ENCODE measurements at places on chromosomes 13 and 19. TPM values are rescaled to one million over a fixed set of nuclear protein-coding genes. Genes with fewer than 3 reads are reported as not detected.

Gene COMMD6
- total RNA-seq: 108 TPM

Gene PDX1
- not detected for total RNA-seq

DNA sequence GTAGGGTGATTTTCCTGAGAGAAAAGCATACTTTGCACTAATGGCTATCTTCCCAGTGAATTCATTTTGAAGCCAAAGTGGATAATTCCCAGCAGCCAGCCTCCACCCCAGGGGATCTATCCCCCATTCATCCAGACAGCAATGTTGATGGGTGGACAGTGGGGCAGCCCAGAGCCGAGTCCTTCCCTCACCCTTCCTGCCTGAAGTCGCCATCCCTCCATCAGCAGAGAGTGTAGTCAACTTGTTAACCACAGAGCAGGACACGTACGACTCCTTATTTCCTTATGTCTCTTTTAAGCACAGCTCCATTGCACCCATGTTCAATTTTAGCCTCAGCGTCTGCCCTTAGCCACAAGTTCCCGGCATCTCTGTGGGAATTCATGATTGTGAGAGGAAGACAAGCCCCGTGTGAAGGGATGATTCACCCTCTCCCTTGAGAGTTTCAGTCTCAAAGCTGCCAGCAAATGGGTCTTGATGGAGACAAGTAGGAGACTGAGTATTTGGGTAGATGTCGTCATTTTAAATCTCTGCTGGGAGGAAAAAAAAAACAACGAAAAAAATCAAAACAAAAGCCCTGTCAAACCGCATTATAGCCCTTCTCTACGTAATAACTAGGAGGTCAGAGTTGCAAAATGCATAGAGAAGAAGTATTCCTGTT lies 58.3 kb upstream of the MEDAG start:
- peaks cover 9% of the 10 kb centered on the region for H3K4me1 ChIP-seq
- H3K4me3 ChIP-seq: no peak overlapping the region
- DNase-seq: no peak
- H3K36me3 ChIP-seq: no peaks in the 10 kb centered on the region

DNA sequence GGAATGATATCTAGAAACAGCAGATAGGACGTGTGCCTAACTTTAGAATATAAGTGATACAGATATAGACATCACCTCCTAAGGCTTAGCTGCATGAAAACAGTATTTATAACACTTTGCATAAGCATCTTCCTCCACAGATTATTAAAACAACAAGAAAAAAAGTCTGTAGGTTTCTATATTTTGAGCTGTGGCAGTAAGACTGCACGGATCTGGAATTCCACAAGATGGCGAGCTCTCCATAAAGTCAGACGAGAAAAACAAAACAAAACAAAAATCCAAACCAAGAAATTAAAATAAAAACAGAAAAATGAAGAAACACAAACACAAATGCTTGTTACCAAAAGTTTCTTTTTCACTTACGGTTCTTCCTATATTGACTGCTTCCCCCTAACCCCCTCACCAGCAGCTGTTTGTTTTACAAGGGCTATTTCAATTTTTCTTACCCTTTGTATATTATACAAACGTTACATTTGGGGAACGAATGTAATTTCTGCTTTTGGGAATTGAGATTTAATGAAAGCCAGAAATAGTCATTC lies 285.8 kb downstream of the MYO16 start:
- H3K4me1 ChIP-seq: peaks cover 27% of the 10 kb centered on the region
- DNase-seq: no peak
- H3K27me3 ChIP-seq: peaks cover 19% of the 10 kb centered on the region
- H3K27ac ChIP-seq: peak overlapping the region; percentile 93
- peaks cover 2% of the 10 kb centered on the region for H3K36me3 ChIP-seq
- H3K4me3 ChIP-seq: peak overlapping the region; percentile 77
